ENCODE measurements at places on chromosomes 12 and 14. TPM values are rescaled to one million over a fixed set of nuclear protein-coding genes. Genes with fewer than 3 reads are reported as not detected.

AMN gene
- 0.07 TPM for total RNA-seq

CD163 gene
- not detected for total RNA-seq

NKX2-1 gene
- total RNA-seq: not detected

RAB35 gene
- 32.1 TPM for total RNA-seq

TAS2R13 gene
- total RNA-seq: 2.4 TPM

DNAJC22 gene
- 2.1 TPM for total RNA-seq

TOMM20L gene
- total RNA-seq: not detected

NELL2 gene
- total RNA-seq: not detected

CLEC4A gene
- 0.07 TPM for total RNA-seq

SOAT2 gene
- not detected for total RNA-seq

DCP1B gene
- total RNA-seq: 9.0 TPM

OTOGL gene
- total RNA-seq: 0.07 TPM

KLRG1 gene
- total RNA-seq: 0.78 TPM

SOCS2 gene
- 46.5 TPM for total RNA-seq

SDR39U1 gene
- 11.8 TPM for total RNA-seq

EID3 gene
- total RNA-seq: 14.2 TPM

CIDEB gene
- total RNA-seq: 1.6 TPM

KRT85 gene
- not detected for total RNA-seq

All from smooth muscle cell of the pulmonary artery (primary cell).